Gastroesophageal sphincter (tissue), 4 donors: ENCODE measurements at places on chromosomes 5 and 9. TPM values are rescaled to one million over a fixed set of nuclear protein-coding genes. Genes with fewer than 3 reads are reported as not detected.

- no peak for ATAC-seq
Measured at GRCh38 chr9:14418301-14418940, 104.5 kb upstream of the NFIB start.

Gene IL3
- total RNA-seq = not detected

- no peak for ATAC-seq
Measured at GRCh38 chr5:7759257-7759871, 91.6 kb downstream of the CFAP90 start.

- no peak for ATAC-seq
Measured at GRCh38 chr5:154972476-154973080, 31.7 kb downstream of the MRPL22 start.

DNA sequence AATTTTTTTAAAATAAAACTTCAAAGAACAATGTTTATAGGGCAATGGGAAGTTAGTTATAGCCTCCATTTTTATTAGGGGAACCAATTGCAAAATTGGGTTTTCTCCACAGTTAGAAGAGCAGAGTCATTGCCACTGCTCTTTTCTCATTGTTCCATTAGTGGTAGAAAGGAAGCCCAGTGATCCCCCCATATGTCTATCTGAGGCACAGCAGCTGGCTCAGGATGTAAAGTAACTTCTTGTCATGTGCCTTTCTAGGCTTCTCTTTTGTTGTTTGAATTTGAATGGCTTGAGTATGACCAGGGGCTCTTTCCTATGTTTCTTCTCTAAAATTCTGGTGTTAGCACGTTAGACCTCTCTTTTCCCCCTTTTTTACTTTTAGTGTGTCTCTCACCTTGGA is 61.2 kb downstream of the UBAP1 start:
- no peak for ATAC-seq

Gene CCNJL
- 0.35 TPM for total RNA-seq

Gene TRIM36
- total RNA-seq = 1.5 TPM

DNA sequence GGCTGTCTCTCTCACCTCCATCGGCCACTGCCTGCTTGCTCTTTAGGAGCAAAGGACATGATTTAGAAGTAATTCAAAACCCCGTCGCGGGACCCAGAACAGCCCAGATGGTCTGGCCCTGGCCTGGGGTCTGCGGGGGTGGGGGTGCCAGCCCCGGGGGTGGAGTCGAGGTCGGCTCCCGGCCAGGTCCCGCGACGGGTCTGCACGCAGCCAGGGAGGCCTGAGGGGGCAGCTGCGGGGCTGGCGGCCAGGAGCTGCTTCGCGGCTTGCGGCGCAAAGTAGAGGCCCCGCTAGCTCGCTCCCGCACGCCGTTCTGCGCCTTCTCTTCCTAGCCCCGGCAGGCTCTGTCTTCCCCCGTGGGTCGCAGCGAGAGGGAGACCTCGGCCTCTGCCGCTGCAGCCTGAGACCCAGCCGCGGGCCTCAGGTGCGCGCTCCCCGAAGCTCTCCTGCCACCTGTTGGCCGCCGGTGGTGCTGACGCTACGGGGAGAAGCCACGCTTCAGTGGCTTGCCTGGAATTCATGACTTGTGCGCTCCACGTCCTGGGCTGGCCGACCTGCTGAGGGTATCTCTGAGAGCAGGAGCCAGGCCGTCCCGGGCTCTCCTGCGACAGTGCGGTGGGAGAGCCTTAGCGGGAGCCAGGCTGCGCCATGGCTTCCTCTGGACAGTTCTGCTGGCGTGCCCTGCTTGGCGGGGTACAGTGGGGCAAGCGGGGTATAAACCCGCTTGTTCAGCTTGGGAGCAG is 157.2 kb upstream of the PITX1 start:
- peak; percentile 91 for ATAC-seq

Gene P4HA2
- 32.8 TPM for total RNA-seq

GRCh38 chr9:11931109-11931508 is 762.1 kb upstream of the TYRP1 start:
- ATAC-seq = no peak

Gene CARTPT
- total RNA-seq = 1.1 TPM

Gene ALDH1B1
- total RNA-seq = 136 TPM

DNA sequence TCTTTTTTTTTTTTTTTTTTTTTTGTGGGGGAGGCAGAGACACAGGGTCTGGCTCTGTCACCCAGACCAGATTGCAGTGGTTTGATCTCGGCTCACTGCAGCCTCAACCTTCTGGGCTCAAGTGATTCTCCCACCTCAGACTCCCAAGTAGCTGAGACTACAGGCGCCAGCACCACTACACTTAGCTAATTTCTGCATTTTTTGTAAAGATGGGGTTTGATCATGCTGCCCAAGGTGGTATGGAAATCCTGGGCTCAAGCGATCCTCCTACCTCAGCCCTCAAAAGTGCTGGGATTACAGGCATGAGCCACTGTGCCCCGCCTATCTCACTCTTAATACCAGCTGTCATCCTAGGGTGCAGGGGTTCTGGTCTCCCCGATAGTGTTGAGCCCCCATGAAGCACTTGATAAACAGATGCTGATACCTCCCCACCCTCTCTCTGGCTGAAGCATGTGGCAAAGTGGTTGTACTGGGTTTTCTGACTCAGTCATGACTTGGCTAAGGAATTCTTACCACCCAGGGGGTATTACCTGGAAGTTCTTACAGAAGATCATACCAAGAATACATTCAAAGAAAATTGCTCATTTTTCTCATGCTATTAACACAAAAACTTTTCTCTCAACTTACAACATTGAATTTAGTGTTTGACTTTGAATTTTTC is 110.2 kb upstream of the DAPK1 start:
- no peak for ATAC-seq

GRCh38 chr5:130337179-130337888 is 433.1 kb downstream of the CHSY3 start:
- ATAC-seq = no peak

DNA sequence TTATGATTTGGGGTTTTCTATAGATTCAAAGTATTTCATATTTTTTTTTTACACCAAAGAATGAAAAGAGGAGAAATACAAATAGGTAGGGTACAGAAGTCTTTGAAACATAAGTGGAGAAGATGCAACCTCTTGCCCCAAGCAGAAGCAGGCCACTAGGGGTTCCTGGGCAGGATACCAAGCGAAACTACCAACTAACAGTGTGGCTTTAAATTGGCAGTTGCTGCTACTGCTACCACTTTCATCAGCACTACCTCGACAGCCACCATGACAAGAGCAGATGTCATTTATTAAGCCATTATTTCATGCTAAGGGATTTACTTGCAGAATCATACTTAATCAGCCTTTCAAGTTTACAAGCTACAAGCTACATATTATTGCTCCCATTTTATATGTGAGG is 288.1 kb downstream of the NR3C1 start:
- no peak for ATAC-seq

GRCh38 chr5:136174021-136174659 is 18.8 kb downstream of the SMIM32 start:
- no peak for ATAC-seq

GRCh38 chr9:134340475-134341160 is 14.4 kb downstream of the RXRA start:
- peak; percentile 39 for ATAC-seq

GRCh38 chr5:56625541-56625940 is 189.8 kb upstream of the MAP3K1 start:
- no peak for ATAC-seq

GRCh38 chr5:15417156-15417555 is 82.8 kb upstream of the FBXL7 start:
- no peak for ATAC-seq

Gene TMEM215
- 0.12 TPM for total RNA-seq

- no peak for ATAC-seq
Measured at GRCh38 chr9:114302727-114303126, 20.2 kb upstream of the ORM1 start.

GRCh38 chr5:173751266-173751600 is 134.8 kb upstream of the BOD1 start:
- ATAC-seq = no peak

- no peak for ATAC-seq
Measured at GRCh38 chr5:82815871-82816270, 261.3 kb downstream of the TMEM167A start.

Gene ZFR
- 108 TPM for total RNA-seq

Gene PSAT1
- total RNA-seq = 2.5 TPM

DNA sequence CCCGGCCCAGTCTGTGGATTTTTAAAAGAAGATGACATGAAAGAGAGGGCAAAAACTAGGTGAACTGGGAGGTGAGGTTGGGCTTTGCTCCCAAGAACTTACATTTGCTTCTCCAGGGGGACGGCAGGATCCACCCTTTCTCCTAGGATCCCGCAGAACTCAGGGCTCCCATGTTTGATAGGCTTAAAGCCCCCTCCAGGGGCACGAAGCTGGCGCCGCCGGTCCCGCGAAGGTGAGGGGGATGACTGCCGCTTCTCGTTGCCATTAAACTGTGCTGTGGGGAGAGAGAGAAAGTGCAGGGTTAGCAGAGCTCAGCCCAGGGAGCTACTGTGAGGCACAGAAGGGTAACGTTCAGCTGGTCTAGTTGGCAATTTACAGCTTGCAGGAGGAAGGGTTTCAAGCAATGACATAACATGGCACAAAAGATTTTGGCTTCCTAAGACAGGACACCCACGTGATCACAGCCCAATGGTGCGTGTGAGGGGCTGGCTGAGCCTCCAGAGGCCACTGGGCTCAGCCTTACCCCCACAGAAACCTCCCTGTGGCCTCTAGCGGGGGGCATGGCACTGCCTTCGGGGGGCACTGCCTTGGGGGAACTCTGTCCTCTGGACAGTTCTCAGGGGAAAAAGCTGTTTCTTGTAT is 52.0 kb upstream of the SLC25A51 start:
- ATAC-seq = no peak

Gene PCDHA13
- 0.22 TPM for total RNA-seq
